ENCODE measurements at places on chromosomes 2 and 18. TPM values are rescaled to one million over a fixed set of nuclear protein-coding genes. Genes with fewer than 3 reads are reported as not detected.

- no peak for DNase-seq
Observed at GRCh38 chr18:8752329-8752728, 47.0 kb downstream of the MTCL1 start.

Gene CRYBA2
- not detected for total RNA-seq

Gene TTC27
- 20.9 TPM for total RNA-seq

- no peak for DNase-seq
Observed at GRCh38 chr18:49691177-49691608, 122.1 kb downstream of the ACAA2 start.

GRCh38 chr2:158690823-158691222 lies 104.3 kb upstream of the DAPL1 start:
- DNase-seq: no peak

DNA sequence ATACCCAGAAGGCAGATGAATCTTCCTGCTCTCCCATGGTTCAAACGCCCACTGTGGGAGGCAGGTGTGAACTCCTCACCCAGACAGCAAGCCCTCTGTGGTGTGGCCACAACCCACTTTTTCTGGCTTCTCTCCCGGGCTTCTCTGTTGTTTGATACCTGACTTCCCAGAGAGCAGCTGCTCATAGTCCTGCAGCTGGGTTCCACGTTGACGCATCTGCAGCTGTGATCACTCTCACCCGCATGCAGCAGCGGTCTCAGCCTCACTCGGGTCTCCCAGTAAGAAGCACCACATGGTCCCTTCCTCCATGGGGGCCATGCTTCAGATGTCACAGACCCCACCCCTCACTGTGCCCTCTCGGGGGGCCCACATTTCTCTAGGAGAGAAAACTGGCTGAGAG lies 3.5 kb downstream of the ASPRV1 start:
- DNase-seq: no peak

GRCh38 chr2:46001741-46002506 lies 295.3 kb upstream of the EPAS1 start:
- DNase-seq: no peak

DNA sequence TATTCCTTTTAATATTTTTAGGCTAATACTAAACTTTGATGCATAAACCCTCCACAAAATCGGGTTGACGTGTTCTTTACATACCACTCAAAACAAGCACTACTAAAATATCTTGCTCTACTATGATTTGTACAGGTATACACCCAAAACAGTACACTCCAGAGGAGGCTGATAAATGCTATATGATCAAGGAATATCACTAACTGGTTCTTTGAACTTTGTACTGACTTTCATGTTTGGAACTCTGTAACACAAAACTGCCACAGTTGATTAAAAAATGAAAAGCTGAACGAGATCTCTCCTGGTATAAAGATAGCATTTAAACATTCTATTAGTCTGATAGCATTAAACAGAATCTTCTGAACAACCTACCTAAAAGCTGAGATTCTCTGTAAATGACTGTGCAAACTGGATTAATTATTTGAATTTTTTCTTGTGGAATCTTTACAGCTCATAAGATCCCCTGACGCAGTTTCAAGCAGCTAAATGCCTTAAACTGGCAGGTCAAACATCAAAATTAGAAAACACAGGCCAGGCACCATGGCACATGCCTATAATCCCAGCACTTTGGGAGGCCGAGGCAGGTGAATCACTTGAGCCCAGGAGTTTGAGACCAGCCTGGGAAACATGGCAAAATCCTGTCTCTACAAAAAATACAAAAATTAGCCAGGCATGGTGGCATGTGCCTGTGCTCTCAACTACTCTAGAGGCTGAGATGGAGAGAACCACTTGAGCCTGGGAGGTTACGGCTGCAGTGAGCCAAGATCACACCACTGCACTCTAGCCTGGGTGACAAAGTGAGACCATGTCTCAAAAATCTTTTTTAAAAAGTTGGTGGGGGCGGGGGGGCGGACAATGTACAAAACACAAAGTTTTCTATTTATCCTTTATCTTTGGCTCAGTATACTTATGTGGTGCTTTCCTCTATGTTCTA lies 150.6 kb downstream of the EXOC6B start:
- no peak for DNase-seq

Gene CNPPD1
- 79.3 TPM for total RNA-seq

DNA sequence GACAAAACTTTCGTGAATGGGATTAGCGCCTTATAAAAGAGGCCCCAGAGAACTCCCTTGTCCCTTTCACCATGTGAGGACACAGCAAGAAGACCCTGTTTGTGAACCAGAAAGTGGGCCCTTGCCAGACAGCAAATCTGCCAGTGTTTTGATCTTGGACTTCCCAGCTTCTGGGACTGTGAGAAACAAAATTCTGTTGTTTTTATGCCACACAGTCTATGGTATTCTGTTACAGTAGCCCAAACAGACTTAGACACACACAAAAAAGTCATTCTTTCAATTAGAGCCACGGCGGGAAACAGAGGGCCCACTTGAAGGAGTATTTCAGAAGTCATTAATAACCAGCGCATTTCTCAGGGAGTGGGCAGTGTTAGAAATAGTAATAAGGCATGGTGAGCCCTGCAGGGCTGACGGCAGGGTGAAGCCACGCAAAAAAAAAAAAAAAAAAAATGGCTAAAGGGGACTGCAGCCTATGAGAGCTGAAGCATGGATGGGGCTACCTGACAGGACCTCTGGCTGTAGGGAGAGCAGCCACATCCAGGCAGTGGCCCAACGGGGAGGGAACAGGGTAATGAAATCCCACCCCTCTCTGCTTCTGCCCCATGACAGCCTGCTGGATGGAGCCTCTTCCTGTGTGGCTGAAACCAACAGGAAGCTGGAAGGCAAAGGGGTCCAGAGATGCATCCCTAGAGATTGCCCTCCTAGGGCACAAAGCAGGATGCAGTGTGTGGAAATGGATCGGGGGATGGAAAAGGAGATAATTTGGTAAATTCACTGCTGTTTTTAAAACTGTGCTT lies 189.3 kb downstream of the KCNS3 start:
- no peak for DNase-seq

DNA sequence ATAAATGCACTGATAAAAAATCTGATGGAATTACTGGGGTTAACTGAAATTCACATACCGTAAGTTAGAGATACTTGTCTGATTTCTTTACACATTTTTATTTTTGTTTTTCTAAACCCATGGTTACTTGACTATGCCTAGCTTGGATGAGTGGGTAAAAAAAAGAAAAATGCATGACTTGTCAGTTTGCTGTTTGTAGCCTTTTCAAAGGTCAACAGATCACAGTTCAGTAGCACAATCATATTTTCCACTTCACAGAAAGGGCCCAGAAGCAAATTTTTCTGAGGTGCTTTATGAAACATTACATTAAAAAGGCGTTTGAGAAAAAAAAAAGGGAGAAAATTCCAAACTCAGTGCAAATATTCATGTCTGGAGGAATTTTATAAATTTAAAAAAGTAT lies 16.4 kb downstream of the SLC16A14 start:
- DNase-seq: no peak

Gene LGALSL
- 0.29 TPM for total RNA-seq

DNA sequence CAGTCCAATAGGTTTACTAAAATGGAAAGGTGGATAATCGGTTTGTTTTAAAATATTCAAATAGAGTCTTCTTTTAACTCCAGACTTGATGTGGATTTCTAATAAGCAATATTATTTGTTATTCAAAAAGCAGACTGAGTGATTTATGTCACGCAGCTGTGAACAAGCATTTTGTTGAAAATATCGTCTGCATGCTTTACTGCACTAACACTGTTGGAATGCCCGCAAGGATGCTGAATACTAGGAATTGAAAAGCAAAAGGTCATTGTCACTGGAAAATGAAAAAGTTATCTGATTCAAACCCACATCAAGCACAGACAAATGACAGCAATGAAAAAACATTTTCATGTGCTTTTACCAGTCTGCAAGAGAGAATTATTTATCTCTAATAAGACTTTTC lies 31.1 kb downstream of the CHN1 start:
- DNase-seq: no peak

Gene IMMT
- total RNA-seq: 77.2 TPM

Gene SALL3
- not detected for total RNA-seq

DNA sequence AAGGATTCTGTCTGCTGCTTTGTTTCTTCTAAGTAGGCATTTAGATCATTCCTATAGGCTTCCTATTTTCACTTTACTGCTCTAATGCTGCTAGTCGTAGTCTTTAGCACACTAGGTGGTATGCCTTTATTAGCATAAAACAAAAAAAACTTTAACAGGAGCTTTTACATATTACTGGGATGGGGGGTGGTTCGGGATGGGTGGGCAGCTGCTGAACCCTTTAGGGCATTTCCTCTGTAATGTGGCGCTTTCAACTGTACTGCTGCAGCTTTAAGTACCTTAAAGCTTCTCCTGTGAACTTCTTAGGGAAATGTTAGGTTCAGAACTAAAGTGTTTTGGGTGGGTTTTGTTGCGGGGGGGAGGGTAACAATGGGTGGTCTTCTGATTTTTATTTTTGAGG lies 41.3 kb downstream of the ACTR2 start:
- no peak for DNase-seq

GRCh38 chr2:181943411-181944124 lies 42.1 kb upstream of the PPP1R1C start:
- DNase-seq: no peak

- DNase-seq: no peak
Observed at GRCh38 chr18:42893977-42894376, 221.5 kb downstream of the RIT2 start.

GRCh38 chr18:43180814-43181213 lies 65.3 kb upstream of the RIT2 start:
- no peak for DNase-seq

GRCh38 chr2:1995987-1996386 lies 251.7 kb upstream of the PXDN start:
- no peak for DNase-seq

Measured in CD4-positive, alpha-beta memory T cell (primary cell).